Kidney glomerular epithelial cell (primary cell): ENCODE measurements at places on chromosomes 11 and 22.
A peak's percentile ranks its signal among the peaks of the same experiment; 100 is the strongest.

- no peak for DNase-seq
Measured at GRCh38 chr11:802693-803466, 2.2 kb downstream of the PIDD1 start.

GRCh38 chr22:48867891-48868290 is 959.8 kb downstream of the BRD1 start:
- no peak for DNase-seq

- DNase-seq: no peak
Measured at GRCh38 chr11:2691991-2692875, 7.6 kb downstream of the KCNQ1OT1 start.

GRCh38 chr11:37504921-37505320 is 906.9 kb upstream of the RAG2 start:
- peak; percentile 93 for DNase-seq

- DNase-seq: no peak
Measured at GRCh38 chr22:26887916-26888315, 230.5 kb downstream of the MIAT start.

DNA sequence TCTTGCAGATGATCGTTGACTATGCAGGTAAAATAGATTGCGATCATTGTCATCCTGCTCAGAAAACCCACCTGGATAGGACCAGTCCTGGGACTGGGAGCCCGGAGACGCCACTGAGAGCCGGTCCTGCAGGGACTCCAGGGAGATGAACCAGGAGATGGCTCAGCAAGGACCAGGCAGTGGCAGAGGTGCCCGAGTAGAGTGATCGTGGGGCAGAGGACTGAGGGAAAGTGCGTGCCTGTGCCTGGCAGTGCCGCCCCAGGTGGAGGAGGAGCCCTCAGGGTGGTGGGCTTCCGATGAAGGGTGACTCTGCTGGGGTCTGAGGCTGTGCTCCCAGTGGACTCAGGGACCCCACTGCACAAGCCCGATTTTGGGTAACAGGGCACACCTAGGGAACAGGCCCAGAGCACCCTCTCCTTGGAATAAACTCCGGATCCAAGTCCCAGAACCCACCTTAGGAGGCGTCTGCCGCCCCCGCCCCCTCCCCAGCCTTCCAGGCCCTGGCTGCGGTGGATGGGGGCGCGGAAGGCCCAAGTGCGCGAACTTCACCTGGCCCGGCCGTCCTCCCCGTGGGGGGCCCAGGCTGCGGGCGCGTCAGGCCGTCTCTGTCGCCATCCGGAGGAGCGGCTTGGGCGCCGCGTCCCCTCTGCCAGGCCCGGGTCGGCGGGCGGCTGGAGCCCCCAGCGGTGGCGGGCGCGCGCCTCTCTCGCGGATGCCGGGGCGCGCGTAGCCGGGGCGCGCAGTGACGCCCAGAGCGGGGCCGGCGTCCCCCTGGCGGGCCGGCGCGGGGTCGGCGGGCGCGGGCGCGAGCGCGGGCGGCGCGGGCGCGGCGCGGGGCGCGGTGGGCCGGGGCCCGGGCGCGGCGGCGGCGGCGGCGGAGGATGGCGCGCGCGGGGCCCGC is 1338.8 kb downstream of the BRD1 start:
- DNase-seq: no peak

DNA sequence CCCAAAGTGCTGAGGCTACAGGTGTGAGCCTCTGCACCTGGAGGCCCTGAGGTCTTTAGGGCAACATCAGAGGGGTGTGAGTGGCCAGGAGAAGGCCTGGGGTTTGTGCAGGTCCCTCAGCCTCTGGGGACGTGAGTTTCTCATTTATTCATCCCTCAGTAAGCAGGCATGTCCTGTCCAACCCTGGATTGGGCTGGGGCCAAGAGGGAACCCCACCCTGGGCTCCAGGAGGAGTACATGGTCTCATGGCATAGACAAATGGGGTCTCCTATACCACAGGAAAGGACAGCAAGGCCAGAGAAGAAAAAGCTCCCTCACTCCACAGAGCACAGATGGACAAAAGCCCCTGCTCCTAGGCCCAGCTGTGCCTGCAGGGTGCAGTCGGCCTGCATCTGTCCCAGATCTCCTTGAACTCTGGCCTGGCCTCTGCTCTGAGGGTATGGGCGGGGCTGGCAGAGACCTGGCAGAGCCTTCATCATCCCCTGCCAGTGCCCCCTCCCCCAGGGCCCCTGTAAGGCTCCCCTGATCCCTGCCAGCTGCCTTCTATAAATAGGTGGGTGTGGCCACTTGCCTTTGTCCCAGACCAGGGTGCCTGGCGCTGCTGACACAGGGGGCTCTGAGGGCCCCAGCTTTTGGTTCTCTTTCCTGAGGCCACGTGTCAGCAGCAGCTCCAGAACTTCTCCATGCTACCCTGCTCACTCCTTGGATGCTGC is 34.6 kb downstream of the A4GALT start:
- no peak for DNase-seq

DNA sequence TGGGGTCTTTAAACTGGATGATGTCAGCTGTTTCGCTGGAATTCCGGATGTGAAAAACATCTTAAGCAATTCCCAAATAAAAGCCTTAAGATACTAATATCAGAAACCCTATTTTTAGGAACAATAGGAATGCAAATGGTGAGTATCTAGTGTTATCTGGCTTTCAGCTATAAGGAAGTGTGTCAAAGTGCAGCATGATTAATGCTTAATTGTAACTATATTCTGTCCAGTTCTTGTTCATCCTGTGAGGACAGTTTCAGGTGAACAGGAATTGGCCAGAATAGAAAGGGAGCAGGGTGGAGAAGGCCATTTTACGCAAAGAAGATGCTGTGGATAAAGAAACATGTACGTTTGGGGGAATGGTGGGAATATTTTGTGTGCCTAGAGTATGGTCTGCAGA is 108.2 kb downstream of the RASSF10 start:
- no peak for DNase-seq

- DNase-seq: no peak
Measured at GRCh38 chr11:130472434-130472961, 24.1 kb downstream of the ADAMTS15 start.
